ENCODE measurements at places on chromosomes 13 and 19.
A peak's percentile ranks its signal among the peaks of the same experiment; 100 is the strongest.

DNA sequence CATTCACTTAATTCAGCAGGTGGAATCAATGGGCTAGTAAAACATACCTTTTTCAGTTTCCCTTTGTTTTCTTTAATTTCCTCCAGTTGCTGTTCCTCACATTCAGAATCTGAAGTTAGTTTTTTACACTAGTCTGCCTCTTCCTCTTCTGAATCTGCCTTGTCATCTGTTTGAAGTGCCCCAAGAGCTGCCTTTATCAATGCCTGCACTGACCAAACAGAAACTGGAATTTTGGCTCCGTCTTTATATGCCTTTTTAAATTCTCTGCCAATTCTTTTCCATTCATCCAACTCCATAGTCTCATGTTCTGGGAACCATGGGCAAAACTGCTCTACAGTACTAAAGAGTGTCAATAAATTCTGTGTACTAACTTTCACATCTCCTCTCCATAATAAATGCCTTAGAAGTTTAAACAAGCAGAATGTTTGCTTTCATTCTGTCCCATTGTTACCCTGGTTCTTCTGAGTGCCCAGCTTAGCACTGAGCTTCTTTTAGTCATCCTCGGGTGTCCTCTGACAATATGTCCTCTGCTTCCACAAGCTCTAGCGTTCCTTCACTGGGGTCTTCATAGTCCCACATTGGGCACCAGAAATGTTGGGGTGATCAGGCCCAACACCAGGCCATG, 154.2 kb downstream of the ZNF486 start:
- no peak for DNase-seq

DNA sequence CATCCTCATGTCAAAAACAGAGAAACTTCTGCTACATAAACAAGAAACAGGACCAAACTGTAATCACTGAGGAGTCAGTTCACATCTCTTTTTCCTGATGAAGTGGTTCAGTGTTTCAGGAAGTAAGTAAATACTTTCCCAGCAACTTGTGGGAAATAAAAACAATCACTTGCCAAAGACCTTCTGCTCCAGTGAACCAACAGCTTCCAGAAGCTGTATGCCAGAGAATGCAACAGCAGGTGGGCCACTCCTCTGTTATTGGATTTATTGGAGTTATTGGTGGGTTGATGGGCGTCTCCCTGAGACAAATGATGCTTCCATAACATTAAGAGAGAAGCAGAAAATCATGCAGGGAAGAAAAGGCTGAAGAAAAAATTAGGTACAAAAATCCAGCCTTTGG, 9.9 kb downstream of the SLC6A16 start:
- DNase-seq, result no peak

GRCh38 chr19:35872180-35872579, 3.8 kb downstream of the APLP1 start:
- DNase-seq, result no peak

- DNase-seq, result no peak
These were observed 635.7 kb downstream of the UQCRFS1 start for GRCh38 chr19:28577233-28577632.

GRCh38 chr19:28486926-28487325, 726.0 kb downstream of the UQCRFS1 start:
- DNase-seq, result no peak

GRCh38 chr19:55173186-55173713, 6.8 kb upstream of the DNAAF3 start:
- no peak for DNase-seq

DNA sequence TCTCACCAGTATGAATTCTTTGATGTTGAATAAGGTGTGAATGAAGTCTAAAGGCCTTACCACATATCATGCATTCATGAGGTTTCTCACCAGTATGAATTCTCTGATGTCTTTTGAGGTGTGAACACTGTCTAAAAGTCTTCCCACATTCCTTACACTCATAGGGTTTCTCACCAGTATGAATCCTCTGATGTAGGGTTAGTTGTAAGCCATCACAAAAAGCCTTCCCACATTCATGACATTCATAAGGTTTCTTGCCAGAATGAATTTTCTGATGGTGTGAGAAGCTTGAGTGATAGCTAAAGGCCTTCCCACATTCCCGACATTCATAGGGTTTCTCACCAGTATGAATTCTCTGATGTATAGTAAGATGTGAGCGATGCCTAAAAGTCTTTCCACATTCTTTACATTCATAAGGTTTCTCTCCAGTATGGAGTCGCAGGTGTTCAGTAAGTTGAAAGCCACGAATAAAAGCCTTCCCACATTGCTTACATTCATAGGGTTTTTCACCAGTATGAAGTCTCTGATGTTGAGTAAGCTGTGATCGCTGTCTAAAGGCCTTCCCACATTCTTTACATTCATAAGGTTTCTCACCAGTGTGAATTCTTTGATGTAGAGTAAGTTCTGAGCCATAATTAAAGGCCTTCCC, 27.7 kb downstream of the ZNF461 start:
- DNase-seq, result no peak

DNA sequence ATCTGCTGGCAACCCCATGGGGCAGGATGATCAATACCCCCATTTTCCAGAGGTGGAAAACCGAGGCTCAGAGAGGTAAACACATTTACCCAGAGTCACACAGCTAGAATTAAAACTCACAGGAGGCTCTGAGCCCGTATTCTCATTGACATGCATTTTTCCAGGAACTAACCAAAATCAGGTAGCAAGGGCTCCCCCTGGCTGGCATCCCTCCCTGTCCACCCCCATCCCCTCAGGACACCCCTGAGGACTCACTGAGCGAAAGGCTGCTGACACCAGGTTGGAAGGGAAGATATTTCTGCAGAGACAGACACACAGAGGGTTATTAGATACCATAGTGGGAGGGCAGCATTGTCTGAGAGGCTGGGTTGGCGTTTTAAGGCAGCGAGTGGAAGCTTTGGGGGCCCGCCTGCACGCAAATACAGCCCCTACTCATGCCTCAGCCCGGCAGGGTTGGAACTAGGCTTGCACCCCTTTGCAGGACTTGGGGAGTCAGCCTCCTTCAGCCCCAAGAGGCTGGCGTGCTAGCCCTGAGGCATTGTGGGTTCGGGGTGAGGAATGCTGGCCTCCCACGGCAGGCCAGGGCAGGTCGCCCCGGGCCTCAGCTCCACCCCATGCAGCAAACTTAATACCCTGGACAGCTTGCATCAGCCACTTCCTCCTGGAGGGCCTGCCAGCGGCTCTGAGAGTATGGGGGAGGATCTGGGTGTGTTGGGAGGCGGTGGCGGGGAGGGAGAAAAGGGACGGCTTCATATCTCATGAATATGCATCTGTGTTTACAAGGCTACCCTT, 3.9 kb downstream of the SLC1A5 start:
- DNase-seq, result peak; percentile 26
